ENCODE measurements at places on chromosomes 7 and 10. TPM values are rescaled to one million over a fixed set of nuclear protein-coding genes. Genes with fewer than 3 reads are reported as not detected.

DNA sequence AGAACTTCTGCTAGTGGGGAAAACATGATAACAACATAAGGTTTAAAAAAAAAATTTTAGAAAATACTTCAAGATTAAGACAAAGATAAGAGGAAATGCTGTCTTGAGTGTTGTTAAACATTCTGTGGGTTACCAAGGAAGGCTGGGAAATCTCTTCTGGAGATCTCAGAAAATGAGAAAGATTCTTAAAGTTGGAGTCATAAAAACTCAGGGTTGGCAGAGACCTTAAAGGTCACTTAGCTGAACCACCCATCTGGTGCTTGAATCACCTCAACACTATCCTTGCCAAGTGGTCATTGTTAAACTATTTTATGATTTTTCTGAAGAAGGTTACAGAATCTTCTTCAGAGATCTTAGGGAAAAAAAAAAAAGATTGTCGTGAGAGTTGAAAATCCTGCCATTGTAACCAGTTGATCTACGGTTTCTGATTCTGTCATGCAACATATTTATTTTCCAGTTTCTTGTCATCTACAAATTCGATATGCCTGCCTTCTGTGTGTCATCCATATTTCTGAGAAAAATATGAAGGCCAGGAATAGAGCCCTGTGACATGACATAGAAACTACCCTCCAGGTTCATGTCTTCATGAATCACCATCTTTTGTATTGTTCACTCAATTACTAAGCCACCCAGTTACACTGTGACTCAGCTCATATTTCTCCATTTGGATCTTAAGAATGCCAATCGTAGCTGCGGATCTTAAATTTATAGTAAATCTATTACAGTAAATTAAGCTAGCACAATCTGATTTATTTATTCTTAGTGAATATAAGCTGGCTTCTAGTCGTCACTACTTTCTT is 179.2 kb downstream of the ST7 start:
- DNase-seq, result no peak
- peaks cover 19% of the 10 kb centered on the region for H3K4me1 ChIP-seq
- no peaks in the 10 kb centered on the region for H3K27me3 ChIP-seq

DNA sequence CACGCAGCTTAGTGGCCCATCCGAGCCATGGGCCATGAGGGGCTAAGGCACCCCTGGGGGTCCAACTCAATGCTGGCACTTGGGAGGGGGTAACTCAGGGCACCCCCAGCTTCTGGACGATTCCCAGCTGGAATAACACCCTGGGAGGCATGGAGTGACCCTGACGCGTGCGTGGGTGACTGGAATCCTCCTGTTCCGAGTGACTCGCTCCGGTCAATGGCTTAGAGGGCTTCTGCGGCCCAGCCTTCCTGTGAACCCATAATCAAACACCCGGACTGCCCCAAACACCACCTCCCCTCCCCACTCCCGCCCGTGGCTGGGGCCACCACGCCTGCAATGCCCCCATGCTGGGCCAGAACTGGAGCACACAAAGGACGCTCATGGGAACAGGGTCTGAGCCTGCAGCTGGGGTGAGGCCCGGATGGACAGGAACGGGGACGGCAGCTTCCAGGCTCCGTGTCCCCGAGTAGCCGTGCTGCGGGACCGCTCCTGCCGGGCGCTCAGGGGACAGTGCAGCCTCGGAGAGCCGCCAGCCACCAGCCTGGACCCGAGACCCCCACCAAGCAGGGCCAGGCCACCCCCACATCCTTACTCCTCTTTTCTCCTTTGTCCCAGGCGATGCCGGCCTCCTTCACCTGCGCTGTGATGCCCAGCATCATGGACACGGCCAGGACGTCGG is 8.5 kb downstream of the INTS1 start:
- H3K4me3 ChIP-seq, result no peak overlapping the region
- H3K27me3 ChIP-seq, result no peaks in the 10 kb centered on the region
- no peak overlapping the region for H3K27ac ChIP-seq
- no peaks in the 10 kb centered on the region for H3K4me1 ChIP-seq
- DNase-seq, result no peak

DNA sequence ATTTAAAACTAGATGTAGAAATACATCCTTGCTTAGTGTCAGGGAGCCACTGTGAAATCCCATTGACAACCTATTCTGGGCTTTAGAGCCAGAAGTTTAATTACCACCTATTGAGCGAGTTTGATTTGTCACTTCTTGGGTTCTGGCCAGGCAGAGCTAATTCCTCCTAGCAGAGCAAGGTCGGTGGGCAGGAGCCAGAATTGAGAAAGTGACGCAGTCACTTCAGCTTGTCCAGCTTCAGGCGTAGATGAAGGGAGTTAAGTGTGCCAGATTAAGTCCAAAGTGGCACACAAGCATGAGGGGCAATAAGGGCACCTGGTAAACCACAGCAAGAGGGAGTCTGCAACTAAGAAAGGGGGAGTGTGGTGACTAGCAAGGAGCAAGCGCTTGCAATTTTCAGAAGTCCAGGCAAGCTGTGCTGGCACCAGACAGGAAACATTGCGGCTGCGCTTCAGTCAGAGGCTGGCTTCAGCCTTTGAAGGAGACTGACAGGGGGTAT is 119.4 kb downstream of the ST7 start:
- peaks cover 31% of the 10 kb centered on the region for H3K4me1 ChIP-seq
- no peak for DNase-seq
- no peak overlapping the region for H3K27ac ChIP-seq
- H3K4me3 ChIP-seq, result no peak overlapping the region
- no peaks in the 10 kb centered on the region for H3K27me3 ChIP-seq

DNA sequence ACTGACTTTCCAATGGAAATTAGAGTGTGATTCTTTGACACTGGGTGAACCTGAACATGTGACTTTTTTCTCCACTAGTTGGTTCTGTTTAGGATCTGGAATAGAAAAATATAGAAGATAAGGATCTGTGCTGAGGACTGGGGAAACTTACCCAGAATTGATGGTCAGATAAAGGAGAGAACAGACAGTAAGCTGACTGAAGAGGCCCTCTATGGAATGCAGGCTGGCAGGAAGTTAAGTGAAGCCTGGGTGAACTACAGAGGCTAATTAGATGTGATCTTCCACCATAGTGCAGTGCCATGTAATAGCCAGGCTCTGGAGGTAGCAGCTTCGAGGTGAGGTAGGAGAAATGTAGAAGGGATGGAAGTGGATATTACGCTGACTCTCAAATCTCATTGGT is 455.3 kb downstream of the PLXDC2 start:
- DNase-seq, result no peak
- H3K4me1 ChIP-seq, result peaks cover 34% of the 10 kb centered on the region
- H3K36me3 ChIP-seq, result peaks cover 16% of the 10 kb centered on the region
- H3K4me3 ChIP-seq, result no peak overlapping the region

GRCh38 chr7:132511387-132511786 is 64.9 kb downstream of the PLXNA4 start:
- H3K4me1 ChIP-seq, result peaks cover 12% of the 10 kb centered on the region
- no peak overlapping the region for H3K27ac ChIP-seq
- H3K27me3 ChIP-seq, result peaks cover 8% of the 10 kb centered on the region
- no peak for DNase-seq
- H3K4me3 ChIP-seq, result no peak overlapping the region

The SLC26A4 gene
- total RNA-seq, result not detected

The CRYGN gene
- 1.3 TPM for total RNA-seq

The PRPS1L1 gene
- not detected for total RNA-seq

The ELFN1 gene
- 5.8 TPM for total RNA-seq

Measured in type B pancreatic cell (in vitro differentiated cells).